Occipital lobe (tissue), 3 donors: ENCODE measurements at places on chromosomes 3 and 15. TPM values are rescaled to one million over a fixed set of nuclear protein-coding genes. Genes with fewer than 3 reads are reported as not detected.

ADIPOQ gene
- total RNA-seq, result not detected

REC114 gene
- not detected for total RNA-seq

SLC51B gene
- total RNA-seq, result not detected

OSTN gene
- 122 TPM for total RNA-seq

THRB gene
- 44.5 TPM for total RNA-seq

CCR9 gene
- total RNA-seq, result 0.16 TPM

ITIH4 gene
- 2.8 TPM for total RNA-seq

PYDC2 gene
- total RNA-seq, result not detected

SLC2A2 gene
- not detected for total RNA-seq

KBTBD8 gene
- total RNA-seq, result 26.8 TPM

PTX3 gene
- 10.9 TPM for total RNA-seq

BRPF1 gene
- total RNA-seq, result 16.8 TPM

PLCH1 gene
- total RNA-seq, result 10.9 TPM

MEIS2 gene
- 151 TPM for total RNA-seq
